ENCODE measurements at places on chromosomes 7 and 10. TPM values are rescaled to one million over a fixed set of nuclear protein-coding genes. Genes with fewer than 3 reads are reported as not detected.

DNA sequence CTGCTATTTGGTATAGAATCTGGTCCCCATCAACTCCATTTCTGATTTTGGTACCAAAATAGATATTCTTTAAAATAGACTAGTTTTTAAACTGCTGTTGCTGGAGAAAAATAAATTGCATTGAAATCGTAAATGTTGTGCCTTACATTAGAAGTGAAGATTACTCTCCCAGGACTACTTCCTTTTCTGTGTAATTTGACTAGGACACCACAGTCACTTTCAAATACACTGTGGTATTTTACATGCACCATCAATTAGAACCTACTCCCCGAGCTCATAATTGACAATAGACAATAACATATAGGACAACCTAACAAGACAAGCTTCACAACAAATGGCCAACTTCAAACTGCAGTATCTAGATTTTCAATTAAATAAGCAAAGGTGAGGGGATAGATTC is 211.5 kb downstream of the DGKB start:
- DNase-seq = no peak
- no peaks in the 10 kb centered on the region for H3K27me3 ChIP-seq
- no peak overlapping the region for H3K27ac ChIP-seq
- no peak overlapping the region for H3K4me3 ChIP-seq
- H3K36me3 ChIP-seq = no peaks in the 10 kb centered on the region

The VGF gene
- total RNA-seq = 7.9 TPM

DNA sequence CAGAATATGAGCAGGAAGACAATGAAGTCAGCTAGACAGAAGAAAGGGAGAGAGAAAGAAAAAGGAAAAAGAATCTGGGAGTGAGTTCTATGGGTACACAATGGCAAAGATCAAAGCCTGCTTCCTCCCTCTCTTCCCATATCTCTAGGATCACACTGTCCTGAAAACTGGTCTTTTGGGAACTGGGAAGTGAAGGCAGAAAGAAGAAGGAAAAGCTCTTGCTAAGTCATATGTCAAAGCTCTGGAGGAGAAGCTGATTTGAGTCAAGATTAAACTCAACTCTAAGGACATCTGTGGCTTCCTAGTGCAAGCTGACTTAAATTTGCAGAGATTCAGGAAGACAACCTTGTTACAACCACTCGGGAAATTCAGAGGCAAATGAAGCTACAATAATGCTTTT is 147.5 kb downstream of the DOCK4 start:
- no peaks in the 10 kb centered on the region for H3K27me3 ChIP-seq
- no peaks in the 10 kb centered on the region for H3K4me1 ChIP-seq
- no peak for DNase-seq
- H3K4me3 ChIP-seq = no peak overlapping the region
- H3K36me3 ChIP-seq = no peaks in the 10 kb centered on the region

The PDE1C gene
- total RNA-seq = 24.0 TPM

GRCh38 chr7:81284576-81284975 is 365.7 kb upstream of the SEMA3C start:
- H3K27me3 ChIP-seq = no peaks in the 10 kb centered on the region
- H3K4me1 ChIP-seq = no peaks in the 10 kb centered on the region
- H3K36me3 ChIP-seq = no peaks in the 10 kb centered on the region
- H3K27ac ChIP-seq = no peak overlapping the region

DNA sequence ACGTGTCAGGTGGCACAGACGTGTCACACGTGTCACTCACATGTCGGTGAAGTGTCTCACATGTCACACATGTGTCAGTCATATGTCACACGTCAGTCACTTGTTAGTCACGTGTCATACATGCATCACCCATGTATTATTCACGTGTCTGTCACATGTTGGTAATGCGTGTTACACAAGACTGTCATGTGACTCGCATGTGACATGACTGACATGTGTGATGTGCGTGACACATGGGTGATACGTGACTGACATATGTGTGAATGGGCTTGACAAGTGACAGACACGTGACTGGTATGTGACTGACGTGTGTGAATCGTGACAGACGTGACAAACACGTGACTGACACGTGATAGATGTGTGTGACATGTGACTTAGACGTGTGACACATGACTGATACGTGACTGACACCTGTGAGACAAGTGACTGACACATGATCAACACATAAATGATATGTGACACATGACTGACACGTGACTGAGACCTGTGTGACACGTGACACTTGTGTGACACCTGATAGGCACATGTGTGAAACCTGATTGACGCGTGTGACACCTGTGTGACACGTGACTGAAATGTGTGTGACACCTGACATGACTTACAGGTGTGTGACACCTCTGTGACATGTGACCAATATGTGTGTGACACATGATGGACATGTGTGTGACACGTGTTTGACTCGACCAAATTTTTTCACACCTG is 56.1 kb downstream of the ZNF92 start:
- no peaks in the 10 kb centered on the region for H3K27me3 ChIP-seq
- no peaks in the 10 kb centered on the region for H3K4me1 ChIP-seq
- no peak for DNase-seq
- no peak overlapping the region for H3K27ac ChIP-seq
- H3K36me3 ChIP-seq = no peaks in the 10 kb centered on the region

The SLC26A5 gene
- 0.99 TPM for total RNA-seq

DNA sequence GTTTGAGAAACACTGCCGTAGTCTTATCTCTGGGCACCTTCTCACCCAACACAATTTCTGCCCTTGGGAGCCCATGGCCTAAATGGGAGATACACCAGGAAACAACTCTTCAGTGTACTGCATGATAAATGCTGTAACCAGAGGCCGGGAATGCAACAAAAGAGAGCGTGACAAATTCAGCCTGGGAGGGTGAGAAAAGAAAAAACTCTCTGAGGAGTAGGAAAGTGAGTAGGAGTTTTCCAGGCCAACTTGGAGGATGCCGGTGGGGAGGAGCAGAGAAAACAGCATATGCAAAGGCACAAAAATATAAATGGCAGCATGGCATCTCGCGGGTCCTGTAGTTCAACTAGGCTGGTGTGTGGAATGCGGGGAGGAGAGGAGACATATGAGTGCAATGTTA is 624.5 kb downstream of the PARD3 start:
- H3K36me3 ChIP-seq = no peaks in the 10 kb centered on the region
- no peak for DNase-seq
- H3K4me1 ChIP-seq = peaks cover 14% of the 10 kb centered on the region
- H3K27me3 ChIP-seq = no peaks in the 10 kb centered on the region
- H3K4me3 ChIP-seq = no peak overlapping the region

The ASIC3 gene
- total RNA-seq = 1.5 TPM

The CYP2E1 gene
- total RNA-seq = 5.0 TPM

DNA sequence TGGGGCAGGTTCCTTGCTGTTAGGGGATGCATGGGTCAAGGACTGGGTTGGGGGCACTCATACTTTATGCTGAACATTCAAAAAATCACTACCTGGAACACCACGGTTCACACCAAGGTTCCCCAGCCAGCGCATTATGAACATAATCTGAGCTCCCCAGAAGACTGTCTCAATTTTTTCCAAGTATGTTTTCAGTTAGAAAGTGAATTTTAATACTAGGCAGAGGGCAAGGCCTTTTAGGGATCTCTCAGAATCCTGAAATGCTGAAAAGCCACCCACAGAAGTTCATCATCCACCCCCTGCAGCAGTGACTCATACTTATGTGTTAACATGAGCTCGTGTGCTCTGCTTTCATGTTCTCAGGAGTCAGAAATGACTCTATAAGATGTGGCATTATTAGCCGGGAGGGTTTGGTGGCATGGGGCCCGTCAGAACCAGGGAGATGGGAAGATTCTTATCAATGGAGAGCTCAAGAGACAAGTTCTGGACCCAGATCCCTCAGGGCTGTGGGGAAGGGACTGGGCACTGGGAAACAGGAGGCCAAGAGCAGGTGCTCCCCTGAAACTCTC is 185.2 kb upstream of the ITGB1 start:
- no peak overlapping the region for H3K27ac ChIP-seq
- no peaks in the 10 kb centered on the region for H3K36me3 ChIP-seq
- H3K4me1 ChIP-seq = peaks cover 6% of the 10 kb centered on the region
- no peak overlapping the region for H3K4me3 ChIP-seq

GRCh38 chr10:80333983-80334382 is 22.6 kb downstream of the DYDC1 start:
- H3K27me3 ChIP-seq = no peaks in the 10 kb centered on the region
- H3K36me3 ChIP-seq = no peaks in the 10 kb centered on the region
- DNase-seq = no peak
- H3K27ac ChIP-seq = no peak overlapping the region

The CALHM3 gene
- total RNA-seq = not detected

The C1GALT1 gene
- total RNA-seq = 36.1 TPM

DNA sequence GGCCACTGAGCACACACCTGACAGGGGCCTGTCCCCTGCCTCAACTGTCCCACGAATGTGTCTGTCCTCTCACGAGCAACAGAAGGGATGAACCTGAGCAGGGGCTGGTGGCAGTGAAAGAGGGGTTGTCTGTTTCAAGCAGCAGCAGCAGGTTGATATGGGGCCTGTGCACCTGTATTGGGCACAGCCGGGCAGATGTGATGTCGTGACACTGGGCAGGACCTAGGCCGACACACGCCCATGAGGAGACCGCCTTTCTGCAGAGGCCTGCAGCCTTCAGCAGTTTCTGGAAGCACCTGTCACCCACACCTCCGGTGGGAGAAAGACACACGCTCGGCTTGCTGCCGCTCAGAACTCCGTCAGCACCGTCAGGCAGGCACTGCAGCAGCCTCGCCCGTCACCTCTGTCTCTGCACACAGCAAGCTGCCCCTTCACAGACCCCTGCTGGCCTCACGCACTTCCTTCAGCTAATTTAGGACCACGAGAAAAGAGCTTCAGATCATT is 48.5 kb downstream of the AMZ1 start:
- no peak overlapping the region for H3K27ac ChIP-seq
- no peak for DNase-seq
- H3K4me3 ChIP-seq = no peak overlapping the region
- H3K36me3 ChIP-seq = peaks cover 4% of the 10 kb centered on the region
- H3K4me1 ChIP-seq = peaks cover 53% of the 10 kb centered on the region

DNA sequence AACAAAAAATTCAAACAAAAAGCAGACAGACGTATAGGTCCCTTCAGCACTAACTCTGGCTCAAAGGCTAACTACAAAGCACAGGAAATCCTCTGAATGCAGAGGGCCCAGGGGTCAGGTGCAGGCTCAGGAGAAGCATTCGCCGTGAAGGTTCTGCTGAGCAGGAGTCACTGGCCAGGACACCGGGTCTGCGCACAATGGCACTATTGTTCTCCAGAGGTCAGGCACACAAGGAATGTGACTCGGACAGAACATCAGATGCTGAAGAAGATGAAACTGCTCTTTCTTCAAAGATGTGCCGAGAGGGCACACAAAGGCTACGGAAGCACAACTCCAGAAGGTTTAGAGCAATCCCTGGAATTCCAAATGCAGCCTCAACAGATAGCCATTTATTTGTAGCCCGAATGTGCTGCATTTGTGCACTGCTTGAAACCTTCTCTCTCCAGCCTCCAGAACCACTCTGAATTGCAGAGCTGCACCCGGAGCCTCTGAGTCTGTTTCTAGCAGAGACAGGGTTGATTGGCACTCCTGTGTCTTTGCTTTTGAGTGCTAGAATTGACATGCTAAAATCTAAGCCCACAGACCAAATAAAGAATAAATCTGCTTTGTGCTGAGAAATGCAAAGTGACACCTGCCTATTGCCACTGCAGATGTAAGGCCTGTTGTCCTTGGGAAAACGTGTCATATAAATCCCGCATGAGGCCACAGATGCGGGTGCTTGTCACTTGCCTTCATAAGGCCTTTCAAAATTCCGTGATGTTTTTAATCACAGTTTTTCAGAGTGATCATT is 85.4 kb upstream of the AFAP1L2 start:
- H3K4me3 ChIP-seq = no peak overlapping the region
- peaks cover 14% of the 10 kb centered on the region for H3K4me1 ChIP-seq
- H3K36me3 ChIP-seq = peaks cover 4% of the 10 kb centered on the region
- peak overlapping the region; percentile 55 for H3K27ac ChIP-seq
- DNase-seq = peak; percentile 61

DNA sequence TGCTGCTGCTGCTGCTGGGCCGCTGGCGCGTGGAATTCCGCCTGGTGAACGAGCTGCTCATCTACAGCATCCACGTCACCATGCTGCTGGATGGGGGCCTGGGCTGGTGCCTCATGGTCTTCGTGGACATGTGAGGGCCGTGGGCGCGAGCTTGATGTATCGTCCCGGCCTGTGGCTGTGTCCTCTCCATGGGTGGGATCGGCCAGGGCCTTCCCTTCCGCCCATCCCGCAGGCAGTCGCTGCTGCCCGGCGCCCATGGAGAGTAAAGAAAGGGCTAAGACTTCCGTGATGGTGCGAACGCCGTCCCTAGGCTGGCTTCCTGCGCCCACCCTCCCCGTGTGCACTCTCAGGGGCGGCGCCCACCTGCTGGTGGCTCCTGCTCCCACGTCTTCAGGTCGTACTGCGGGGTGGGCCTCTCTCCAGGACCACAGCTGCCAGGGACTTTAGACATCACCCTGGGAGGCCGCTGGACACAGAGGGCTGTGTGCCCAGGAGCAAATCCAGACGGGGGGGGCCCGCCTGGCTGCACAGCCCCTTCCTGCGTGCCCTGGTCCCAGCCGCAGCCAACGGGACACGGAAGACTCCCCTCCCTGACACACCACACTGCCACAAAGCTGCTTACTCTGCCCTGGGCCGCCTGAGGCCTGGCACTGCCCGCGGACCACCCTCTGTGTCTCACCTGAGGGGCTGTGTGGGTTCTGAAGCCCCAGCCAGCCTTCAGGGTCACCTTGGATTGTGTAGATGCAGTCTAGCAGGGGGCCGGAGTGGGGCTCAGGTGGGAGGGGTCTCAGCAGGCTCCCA is 167.5 kb downstream of the SEPTIN7 start:
- peaks cover 17% of the 10 kb centered on the region for H3K27me3 ChIP-seq
- H3K4me3 ChIP-seq = no peak overlapping the region
- DNase-seq = no peak
- H3K27ac ChIP-seq = no peak overlapping the region
- H3K36me3 ChIP-seq = peaks cover 13% of the 10 kb centered on the region

- H3K4me3 ChIP-seq = no peak overlapping the region
- DNase-seq = no peak
- H3K36me3 ChIP-seq = no peaks in the 10 kb centered on the region
- no peaks in the 10 kb centered on the region for H3K4me1 ChIP-seq
- H3K27ac ChIP-seq = no peak overlapping the region
These were observed 1.1 kb downstream of the WDFY4 start for GRCh38 chr10:48685731-48686130.

- H3K4me1 ChIP-seq = peaks cover 3% of the 10 kb centered on the region
- no peak overlapping the region for H3K4me3 ChIP-seq
- H3K36me3 ChIP-seq = no peaks in the 10 kb centered on the region
These were observed 216.9 kb downstream of the LRMDA start for GRCh38 chr10:75648351-75648750.

The EGFR gene
- total RNA-seq = 31.1 TPM

The ZNF37A gene
- total RNA-seq = 30.4 TPM

Data from spinal cord (tissue), 10 donors.